ENCODE measurements at places on chromosomes 5 and 9.

GRCh38 chr5:172527559-172527958 is 73.2 kb upstream of the SH3PXD2B start:
- DNase-seq = no peak

DNA sequence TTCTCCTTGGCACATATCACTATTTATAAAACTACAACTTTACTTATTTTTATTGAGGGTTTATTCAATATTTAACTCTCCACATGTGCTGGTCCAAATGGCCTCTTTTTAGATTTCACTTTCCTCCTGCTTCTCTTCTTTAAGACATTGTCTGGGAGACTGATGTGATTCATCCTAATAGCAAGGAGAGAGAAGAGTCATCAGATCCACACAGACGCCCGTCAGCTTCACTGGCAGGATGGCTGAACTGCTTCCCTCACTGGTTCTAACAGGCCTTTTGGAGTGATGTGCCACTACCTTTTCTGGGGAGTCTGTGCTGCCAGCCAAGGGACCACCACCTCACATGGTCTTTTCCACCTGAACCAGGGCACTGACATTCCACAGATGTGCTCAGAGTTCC is 16.5 kb upstream of the ROR2 start:
- no peak for DNase-seq

DNA sequence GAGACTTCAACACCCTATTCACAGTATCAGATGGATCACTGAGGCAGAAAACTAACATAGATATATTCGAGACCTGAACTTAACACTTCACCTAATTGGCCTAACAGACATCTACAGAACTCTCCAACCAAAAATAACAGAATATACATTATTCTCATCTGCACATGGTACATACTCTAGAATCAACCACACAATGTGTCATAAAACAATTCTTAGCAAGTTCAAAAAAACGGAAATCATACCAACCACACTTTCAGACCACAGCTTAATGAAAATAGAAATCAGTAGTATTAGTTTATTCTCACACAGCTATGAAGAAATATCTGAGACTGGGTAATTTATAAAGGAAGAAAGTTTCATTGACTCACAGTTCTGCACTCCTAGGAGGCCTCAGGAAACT is 387.9 kb downstream of the DEPDC1B start:
- DNase-seq = no peak

DNA sequence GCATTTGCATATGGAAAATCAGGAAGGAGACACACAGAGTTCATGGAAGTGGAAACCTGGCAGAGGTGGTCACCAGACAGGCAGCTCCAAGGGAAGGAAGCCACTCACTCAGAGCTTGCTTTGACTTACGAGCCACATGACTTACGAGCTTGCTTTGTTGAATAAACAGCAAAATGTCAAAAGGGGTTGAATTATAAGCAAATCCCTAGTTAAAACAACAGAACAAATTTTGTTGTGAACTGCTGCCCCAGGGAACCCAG is 164.3 kb downstream of the SYK start:
- no peak for DNase-seq

DNA sequence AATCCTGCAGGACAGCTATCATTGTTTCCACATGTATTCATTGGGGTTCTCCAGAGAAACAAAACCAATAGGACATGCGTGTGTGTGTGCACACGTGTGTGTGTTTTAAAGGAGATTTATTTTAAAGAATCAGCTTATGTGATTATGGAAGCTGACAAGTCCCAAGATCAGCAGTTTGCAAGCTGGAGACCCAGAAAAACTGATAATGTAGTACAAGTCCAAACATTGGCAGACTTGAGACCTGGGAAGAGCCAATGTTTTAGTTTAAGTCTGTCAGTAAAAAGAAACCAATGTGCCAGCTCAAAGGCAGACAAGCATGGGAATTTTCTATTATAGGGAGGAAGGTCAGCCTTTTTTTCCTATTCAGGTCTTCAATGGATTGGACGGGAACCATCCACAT is 35.3 kb downstream of the ADRB2 start:
- DNase-seq = no peak

GRCh38 chr9:92780206-92780605 is 15.6 kb upstream of the BICD2 start:
- DNase-seq = no peak

GRCh38 chr9:135123773-135124134 is 36.3 kb downstream of the OLFM1 start:
- no peak for DNase-seq

DNA sequence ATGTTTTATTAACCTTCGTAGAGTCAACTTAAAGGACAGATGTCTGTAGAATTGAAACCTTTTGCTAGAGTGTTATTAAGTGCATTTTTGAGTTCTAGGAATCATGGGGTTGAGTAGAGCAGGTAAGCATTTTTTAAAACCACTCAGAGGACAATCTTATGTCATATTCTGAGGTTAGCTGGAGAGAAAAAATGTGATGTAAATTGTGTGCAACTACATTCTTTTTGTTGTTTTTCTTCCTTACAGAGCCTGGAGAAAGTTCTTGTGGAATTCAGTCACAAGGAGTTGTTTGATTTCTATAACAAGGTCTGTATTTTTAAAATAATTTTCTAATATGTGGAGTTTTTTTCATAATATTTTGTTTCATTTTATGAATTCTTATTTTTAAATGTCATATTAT is 206.4 kb downstream of the COMMD10 start:
- no peak for DNase-seq

DNA sequence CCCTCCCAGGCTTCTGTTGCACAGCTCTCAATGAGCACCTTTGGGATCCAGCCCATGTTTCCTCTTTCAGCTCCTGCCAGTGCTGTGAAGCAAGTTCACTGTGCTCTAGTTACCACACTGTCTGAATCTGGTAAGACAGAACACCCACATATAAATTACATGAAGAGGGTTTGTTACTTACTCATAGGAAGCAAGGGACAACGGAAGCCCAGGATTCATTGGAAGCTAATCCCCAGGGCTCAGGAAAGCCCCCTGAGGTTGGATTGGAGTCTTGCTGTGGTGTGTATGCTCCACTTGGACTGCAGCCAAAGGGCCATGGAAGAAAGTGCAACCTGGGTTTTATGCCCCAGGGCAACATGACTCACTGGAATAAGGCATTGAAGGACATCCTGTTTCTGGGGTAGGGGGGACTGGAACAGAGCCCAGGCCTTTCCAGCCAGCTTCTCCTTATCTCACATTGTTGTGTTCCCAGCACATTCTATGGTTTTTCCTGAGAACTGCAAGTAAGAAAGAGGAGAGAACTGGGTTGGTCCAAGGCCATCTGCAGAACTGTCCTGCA is 15.6 kb upstream of the CLK4 start:
- no peak for DNase-seq

DNA sequence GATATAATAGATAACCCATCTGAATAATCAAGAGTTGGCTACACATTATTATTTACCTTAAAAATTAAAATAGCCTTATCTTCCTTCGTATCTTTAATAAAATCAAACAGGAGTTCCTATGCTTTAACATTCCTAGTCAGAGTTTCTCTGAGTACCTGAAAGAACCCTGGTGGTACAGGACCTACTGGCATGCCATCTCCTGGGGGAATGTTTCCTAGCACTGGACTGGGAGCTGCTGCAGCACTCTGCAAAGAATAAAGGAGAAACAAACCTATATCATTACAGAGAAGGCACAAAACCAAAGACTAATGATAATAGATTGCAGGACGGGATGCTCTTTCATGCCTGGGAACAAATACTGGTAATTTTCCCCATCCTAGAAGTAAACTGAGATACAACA is 119.5 kb upstream of the ACOT12 start:
- DNase-seq = no peak

DNA sequence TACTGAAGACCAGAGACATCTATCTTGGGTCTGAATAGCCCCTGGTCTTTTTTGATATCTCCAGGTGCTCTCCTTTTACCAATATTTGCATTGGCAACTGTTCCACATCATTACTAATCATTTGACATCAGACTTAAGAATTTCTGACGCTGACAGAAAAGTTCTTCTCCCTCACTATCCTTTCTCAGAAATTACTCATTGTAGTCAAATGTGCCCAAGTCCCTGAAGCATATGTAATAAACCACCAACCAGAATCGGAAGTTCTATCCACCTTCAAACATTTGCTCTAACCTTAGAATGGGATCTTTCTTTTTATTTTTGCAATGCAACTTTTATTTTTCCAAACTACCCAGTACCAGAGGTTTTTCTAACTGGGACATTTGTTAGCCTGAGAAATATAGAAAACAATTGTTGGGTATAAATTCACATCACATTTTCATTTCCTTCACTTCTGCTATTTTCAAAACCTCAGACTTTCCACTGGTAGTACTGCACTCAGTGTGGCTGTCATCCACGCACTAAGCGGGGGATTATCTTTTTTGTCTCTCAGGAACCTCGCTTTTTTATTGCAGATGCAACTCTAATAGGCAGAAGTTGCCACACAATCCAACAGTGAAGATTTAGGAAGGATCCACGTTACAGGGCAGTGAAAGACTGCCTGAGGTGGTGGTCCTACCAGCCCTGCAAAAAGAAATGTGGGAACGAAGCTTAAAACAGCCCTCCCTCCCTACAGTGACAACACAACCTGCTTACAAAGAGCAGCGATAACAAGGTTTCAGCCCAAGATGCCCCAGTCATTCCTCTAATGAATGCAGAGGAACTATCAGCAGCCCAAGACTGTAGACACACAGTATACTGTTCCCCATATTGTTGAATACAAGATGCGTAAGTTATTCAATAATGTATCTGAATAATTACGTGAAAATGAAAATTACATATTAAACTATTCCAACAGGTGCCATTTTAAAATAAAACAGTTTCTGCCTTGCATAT is 201.2 kb downstream of the EBF1 start:
- no peak for DNase-seq

GRCh38 chr9:83509402-83509801 is 28.8 kb downstream of the FRMD3 start:
- DNase-seq = no peak

- DNase-seq = no peak
These were observed 142.7 kb downstream of the CACNA1B start for GRCh38 chr9:138020120-138020794.

DNA sequence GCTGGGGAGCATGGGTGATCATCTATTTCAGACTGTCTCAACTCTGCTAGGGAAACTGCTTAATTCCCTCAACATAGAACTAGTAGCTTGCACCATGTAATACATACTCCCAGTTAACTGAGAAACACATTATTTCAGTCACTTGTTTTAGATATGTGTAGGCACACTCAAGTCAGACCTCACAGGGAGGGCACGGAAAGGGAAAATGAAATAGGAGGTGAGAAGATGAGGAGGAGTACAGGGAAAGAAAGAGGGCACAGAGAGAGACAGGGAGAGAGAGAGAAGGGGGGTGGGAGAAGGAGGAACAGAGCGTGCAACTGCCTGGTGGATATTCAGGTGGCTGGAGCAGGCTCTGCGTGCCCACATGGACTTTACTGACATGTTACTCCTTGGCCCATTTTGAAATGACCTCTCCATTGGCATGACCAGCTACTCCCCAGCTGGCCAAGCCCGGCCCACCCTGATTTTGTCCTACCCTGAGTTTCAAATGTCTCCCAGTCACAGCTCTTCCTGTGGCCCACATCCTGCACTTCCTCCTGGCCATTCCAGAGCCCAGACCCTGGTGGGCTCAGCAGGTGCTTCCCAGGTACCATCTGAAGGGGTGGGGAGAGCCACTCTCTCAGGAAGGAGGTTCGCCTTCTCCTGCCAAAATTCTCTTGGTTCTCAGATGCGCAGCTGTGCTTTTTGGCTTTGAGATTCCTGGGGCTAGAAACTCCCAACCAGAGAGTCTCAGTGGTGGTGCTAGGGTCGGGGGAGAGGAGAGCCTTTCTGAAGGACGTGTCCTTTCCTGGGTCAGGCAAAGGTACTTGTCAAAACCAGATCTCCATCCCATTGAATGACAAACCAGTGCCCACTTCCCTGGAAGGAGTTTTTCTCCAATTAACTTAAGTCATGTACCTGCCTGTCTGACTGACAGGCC is 229.4 kb downstream of the FSTL4 start:
- DNase-seq = no peak

DNA sequence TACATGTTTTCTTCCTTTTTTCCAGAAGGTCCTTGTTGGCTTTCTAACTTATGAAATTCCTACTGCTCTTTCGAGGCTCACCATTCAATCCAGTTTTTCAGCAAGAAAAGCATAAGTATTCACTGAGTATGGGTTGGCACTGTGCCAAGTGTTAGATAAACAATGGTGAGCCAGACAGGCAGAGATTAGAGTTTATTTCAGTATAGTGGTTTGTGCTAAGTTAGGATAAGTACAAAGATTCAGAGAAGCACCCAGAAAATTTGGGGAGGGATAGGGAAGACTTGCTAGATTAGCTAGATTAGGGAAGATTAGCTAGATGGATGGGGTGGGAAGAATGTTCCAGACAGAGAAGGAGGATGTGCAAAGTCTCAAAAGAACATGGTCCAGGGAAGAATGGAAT is 122.9 kb downstream of the OXCT1 start:
- no peak for DNase-seq

DNA sequence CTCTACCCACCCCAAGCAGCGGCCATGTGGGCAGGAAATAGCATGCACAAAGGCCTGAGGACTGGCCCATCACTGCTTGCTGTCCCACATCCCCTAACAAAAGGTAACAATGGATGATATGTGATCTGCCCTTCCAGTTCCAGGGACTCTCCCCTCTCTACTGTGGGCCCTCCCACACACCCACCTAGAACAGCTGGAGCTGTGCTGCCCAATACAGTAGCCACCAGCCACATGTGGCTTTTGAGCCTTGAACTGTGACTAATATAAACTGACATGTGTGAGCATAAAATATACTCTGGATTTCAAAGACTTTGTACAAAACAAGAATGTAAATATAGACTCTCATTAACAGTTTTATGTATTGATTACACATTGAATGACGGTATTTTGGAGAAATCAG is 78.1 kb downstream of the C5orf15 start:
- DNase-seq = no peak

- no peak for DNase-seq
These were observed 121.1 kb downstream of the ADCY2 start for GRCh38 chr5:7517006-7517405.

DNA sequence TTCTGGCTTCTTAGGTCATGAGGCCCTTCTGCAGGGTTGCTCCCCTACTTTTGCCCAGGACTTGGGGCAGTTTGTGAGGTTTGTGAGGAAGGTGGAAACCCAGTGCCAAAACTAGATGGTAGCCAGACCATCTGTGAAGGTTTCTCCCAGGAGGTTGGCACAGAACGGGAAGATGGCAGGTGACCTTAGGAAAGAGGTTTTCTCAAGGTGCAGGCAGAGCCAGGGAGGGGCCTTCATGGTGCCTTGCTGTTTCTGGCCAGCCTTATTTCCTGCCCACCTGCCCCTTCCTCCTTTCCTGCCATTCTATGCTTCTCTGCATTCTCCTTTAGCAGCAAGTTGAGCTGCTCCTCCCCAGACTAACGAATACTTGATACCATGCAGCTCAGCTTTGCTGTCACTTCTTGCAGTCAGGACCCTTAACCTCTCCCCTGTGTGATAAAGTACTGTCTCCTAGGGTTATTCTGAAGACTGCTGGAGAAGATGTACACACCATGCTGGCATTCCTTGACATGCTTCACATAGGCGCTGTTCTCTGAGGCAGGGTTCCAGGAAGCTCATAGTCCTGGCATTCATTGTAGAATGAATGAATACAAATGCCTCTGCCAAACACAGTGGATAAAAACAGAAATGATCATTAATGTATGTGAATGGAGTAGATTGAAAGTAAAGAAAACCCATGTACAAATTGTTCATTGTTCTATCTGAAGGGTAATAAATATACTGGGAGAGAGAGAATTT is 154.3 kb downstream of the KDM4C start:
- no peak for DNase-seq

GRCh38 chr5:6372251-6373080 is 5.9 kb downstream of the MED10 start:
- no peak for DNase-seq

GRCh38 chr9:806285-807156 is 35.0 kb upstream of the DMRT1 start:
- no peak for DNase-seq
